ENCODE measurements at places on chromosomes 5 and 9. TPM values are rescaled to one million over a fixed set of nuclear protein-coding genes. Genes with fewer than 3 reads are reported as not detected.

The MCTP1 gene
- total RNA-seq = 0.53 TPM

The ZNF366 gene
- total RNA-seq = not detected

The TERT gene
- 11.9 TPM for total RNA-seq

The PCDHGA9 gene
- total RNA-seq = not detected

The CHSY3 gene
- total RNA-seq = not detected

- peaks cover 4% of the 10 kb centered on the region for H3K27me3 ChIP-seq
- DNase-seq = no peak
- H3K4me3 ChIP-seq = no peak overlapping the region
- peaks cover 7% of the 10 kb centered on the region for H3K4me1 ChIP-seq
- H3K36me3 ChIP-seq = no peaks in the 10 kb centered on the region
Measured at GRCh38 chr5:14201325-14202045, 58.3 kb downstream of the TRIO start.

DNA sequence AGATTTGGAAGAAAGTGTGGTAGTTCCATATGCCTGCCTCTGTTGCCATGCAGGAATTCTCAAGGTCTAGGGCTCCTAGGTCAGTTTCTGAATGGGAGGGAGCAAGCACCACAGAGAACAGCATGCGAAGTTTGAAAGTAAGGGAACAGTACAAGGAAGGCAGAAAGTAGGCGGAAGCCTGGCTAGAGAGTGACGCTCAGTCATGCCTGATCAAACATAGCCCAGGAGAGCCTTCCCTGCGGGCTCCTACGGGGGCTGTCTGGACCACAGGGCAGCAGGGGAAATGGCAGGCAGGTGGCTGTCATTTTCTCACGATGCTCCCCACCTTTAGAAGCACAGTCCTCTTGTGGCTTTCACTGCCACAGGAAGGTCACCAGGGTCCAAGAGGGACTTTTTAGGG, 12.8 kb upstream of the STC2 start:
- no peak for DNase-seq
- no peak overlapping the region for H3K27ac ChIP-seq
- H3K4me3 ChIP-seq = no peak overlapping the region
- no peaks in the 10 kb centered on the region for H3K4me1 ChIP-seq
- H3K27me3 ChIP-seq = peaks cover 16% of the 10 kb centered on the region
- no peaks in the 10 kb centered on the region for H3K36me3 ChIP-seq

DNA sequence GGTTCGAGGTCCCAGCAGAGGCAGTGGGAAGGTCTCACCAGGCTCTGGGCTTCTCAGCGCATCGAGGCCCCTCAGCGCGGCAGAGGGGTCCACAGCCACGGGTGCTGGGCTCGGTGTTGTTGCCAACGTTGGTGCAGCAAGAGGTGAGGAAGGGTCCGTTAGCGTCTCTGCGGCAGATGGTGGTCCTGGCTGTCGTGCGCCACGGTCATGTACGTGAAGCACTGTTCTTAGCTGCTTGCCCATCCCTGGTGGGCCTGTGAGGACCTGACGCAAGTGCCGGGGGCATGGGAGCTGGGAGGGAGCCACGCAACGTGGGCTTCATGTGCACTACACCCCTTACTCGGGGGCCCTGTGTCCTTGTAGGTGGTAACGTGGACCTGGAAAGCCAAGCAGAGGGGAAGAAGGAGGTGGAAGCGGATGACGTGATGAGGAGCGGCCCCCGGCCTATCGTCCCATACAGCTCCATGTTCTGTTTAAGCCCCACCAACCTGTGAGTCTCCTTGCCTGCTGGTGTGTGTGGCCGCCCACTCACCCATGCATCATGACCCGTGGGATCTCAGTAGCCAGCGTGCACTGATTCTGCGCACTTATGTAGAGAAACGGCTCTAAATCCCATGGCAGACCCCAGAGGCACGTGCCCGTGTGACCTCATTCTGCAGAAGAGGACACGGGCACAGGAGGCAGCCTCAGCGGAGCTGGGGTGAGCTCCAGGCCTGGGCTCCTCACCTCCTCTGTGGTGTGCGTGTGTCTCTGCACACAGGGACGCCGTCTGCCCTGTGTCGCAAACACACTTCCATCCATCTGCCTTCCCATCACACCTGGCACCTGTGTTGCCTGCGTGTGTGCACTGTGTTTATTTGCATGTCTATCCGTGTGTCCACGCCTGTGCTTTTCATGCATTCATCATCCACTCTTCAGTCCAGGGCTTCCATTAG, 166.1 kb downstream of the CACNA1B start:
- no peak overlapping the region for H3K27ac ChIP-seq
- H3K27me3 ChIP-seq = peaks cover 10% of the 10 kb centered on the region
- H3K4me1 ChIP-seq = no peaks in the 10 kb centered on the region

GRCh38 chr9:121823451-121824169, 172.2 kb downstream of the DAB2IP start:
- no peak for DNase-seq
- H3K27ac ChIP-seq = no peak overlapping the region
- H3K36me3 ChIP-seq = peaks cover 2% of the 10 kb centered on the region
- no peaks in the 10 kb centered on the region for H3K27me3 ChIP-seq

DNA sequence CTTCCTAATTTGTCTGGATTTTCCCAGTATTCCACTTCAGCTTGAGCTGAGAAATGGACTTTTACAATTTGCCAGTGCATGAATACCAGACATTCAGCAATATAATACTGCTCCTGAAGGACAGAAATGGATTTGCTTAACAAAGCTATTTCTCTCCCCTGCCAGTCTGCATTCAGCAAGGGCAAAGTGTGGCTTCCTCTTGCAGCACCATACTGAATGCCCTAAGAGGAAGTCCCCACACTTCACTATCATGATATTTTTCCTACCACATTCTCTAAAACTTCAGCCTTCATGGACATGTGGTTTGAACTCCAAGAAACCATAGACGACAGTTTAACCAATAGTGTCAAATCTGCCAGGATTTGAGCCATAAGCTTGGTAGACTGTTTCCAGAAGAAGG, 19.8 kb upstream of the TLE4 start:
- H3K27ac ChIP-seq = no peak overlapping the region
- no peaks in the 10 kb centered on the region for H3K4me1 ChIP-seq
- H3K36me3 ChIP-seq = no peaks in the 10 kb centered on the region

- H3K27ac ChIP-seq = no peak overlapping the region
- H3K36me3 ChIP-seq = no peaks in the 10 kb centered on the region
- H3K27me3 ChIP-seq = peaks cover 4% of the 10 kb centered on the region
- H3K4me3 ChIP-seq = no peak overlapping the region
Measured at GRCh38 chr5:150295172-150295634, 5.6 kb upstream of the CAMK2A start.

DNA sequence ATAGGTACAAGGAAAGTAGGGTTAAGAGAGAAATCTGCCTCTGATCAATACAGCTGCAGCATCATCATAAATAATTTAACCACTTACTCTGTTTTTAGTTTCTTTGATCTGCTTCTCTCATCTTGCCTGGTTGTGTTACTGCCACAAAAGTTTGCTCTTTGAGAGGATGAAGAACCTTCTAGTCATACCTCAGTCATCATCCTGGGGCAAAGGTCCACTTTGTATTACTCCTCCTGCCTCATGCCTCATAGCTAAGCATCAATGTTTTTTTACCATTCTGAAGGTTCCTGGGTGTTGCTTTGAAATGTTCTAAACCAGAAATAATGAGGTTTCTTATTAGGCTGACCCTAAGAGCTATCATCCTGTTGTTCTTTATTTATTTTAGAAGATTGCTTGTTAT, 17.1 kb upstream of the TRIM36 start:
- H3K36me3 ChIP-seq = no peaks in the 10 kb centered on the region
- no peak for DNase-seq
- peaks cover 3% of the 10 kb centered on the region for H3K4me1 ChIP-seq
- H3K27ac ChIP-seq = no peak overlapping the region

GRCh38 chr5:174877987-174878386, 153.6 kb downstream of the MSX2 start:
- no peaks in the 10 kb centered on the region for H3K4me1 ChIP-seq
- peaks cover 9% of the 10 kb centered on the region for H3K27me3 ChIP-seq
- DNase-seq = no peak
- H3K27ac ChIP-seq = no peak overlapping the region

DNA sequence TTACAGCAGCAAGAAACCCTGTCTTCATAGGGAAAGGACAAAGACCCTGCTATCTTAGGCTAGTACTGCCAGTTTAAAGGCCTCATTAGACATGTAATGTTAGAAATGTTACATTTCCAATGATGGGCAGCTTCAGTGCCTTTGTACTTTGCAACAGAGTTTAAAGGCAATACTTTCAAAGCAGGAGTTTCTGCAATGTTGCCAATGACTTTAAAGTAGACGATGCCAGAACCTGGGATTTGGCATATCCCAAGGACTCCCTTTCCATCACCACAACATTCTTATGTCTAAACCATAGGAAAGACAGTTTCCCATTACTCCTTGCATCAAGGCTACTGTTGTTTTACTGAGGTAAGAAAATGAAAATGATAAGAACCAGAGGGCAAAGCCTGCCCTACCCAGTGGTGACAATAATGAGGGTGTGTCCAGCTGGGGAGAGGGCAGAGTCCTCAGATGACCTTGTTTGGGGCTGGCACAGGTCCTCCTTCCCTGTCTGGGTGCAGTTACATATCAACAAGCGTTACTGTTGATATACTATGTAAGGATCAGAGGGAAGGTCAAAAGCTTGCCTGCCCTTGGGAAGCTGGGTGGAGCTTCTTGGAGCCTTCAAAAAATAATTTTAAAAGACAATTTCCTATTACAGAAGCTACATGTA, 27.5 kb upstream of the MLANA start:
- H3K4me1 ChIP-seq = no peaks in the 10 kb centered on the region
- H3K27ac ChIP-seq = no peak overlapping the region
- H3K36me3 ChIP-seq = no peaks in the 10 kb centered on the region
- H3K27me3 ChIP-seq = no peaks in the 10 kb centered on the region
- no peak overlapping the region for H3K4me3 ChIP-seq

Data from activated CD4-positive, alpha-beta T cell treated with anti-CD3 and anti-CD28 coated beads for 36 hours (primary cell).